ENCODE measurements at places on chromosomes 4 and X.

DNA sequence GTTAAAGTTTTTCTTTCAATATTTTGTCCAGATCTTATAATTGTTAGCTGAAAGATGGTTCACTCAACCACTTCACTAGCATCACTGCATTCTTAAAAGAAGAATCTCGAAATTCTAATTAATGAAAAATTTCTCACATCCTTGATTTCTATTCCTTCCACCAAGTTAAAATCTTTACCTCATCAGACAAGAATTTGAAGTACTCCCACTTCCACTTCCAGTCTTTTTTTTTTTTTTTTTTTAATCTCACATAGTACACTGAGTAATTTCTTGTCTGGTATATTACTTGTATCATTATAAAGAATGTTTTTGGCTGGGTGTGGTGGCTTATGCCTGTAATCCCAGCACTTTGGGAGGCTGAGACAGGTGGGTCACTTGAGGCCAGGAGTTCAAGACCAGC is 73.2 kb downstream of the FBXW7 start:
- DNase-seq = no peak

DNA sequence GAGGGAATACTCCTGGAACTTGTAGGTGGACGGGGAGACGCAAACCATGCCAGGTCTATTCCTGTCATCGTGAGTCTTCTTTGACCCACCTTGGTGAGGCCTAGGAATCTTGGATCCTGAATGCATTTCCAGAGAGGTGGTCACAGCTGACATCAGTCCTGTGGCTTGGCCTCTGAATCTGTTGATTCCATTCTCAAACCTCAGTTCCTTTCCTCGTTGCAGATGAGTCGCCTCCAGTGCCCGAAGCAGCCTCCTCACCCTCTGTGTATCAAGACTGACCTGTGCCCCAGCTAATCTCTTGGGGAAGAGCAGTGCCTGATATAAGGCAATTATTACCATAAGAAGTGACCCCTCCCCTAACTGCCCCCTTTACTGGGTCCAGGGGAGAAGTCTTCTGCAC is 118.1 kb downstream of the SMIM20 start:
- no peak for DNase-seq

DNA sequence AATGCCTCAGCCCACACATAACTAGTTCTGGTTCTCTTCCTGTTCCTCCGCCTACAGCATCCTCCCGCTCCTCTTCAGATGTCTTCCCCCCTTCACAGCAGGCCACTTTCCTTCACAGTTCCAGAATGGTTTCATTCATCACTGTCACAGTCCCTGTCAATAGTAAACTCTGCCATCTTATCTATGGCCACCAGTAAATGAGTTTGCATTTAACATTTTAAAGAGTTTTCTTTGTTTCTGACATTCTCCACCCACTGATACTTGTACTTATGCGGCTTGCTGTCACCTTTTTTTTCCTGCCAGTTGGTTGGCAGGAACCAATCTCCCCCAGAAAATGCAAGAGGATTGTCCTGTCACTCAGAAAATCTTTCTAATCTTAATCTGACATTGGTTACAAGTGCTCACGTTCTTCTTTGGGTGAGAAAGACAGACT is 114.1 kb downstream of the GLUD2 start:
- no peak for DNase-seq

DNA sequence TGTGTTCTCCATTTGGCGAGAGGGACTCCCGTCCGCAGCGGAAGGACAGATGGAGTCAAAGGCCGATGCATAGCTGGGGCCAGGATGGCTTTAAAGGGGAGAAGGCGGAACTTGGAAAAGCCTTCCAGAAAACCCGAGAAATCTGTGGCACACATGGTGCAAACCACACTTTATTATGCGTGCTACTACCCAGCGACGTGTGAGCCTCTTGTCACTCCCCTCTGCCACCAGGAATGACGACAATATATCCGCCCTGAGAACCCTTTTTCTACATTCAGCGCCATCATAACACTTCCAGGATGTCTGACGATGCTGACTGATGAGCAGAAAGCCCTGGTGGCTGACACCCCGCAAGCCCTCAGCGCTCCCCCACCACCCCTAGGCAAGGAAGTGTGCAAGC is 689 bp upstream of the DCHS2 start:
- no peak for DNase-seq

GRCh38 chr4:130178106-130178505 is 1082.2 kb downstream of the C4orf33 start:
- DNase-seq = no peak

DNA sequence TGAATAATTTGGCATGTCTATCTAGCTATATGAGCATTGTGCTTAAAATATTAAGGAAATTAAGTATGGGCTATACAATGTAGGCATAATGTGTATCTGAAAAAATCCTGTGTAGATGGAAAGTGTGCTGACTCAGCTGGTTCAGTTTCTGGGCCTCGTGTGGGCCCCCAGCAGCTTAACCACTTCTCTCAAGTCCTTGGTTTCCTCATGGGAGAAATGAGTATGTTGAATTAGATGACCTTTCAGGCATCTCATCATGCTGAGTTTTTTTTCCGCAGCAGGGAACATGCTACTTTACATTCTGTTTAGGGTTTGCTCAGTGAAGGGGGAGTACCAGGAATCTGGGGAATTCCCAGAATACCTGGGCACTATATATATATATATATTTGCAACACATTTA is 30.5 kb downstream of the RHOH start:
- DNase-seq = peak; percentile 37

DNA sequence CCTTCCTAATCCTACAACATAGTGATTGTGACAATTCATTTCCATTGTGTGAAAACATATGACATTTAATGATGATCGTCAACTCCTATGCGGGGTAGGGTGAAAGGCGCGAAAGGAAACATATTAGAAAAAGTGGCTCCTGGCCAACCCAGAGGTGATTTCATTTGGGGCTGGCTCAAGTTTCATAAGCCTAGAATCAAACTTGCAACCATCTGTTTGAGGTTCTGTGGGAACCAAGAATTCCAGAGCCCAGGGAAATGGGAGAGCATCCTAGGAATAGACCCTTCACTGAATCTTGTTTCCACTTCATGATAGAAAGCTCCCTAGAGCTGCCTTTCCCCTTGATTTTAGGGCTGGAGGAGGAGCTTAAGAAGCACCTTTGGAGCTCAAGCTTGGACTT is 101.3 kb upstream of the EGFL6 start:
- no peak for DNase-seq

- DNase-seq = no peak
Measured at GRCh38 chr4:93658443-93658842, 170.1 kb upstream of the ATOH1 start.

- no peak for DNase-seq
Measured at GRCh38 chr4:32000846-32001488, 1280.8 kb downstream of the PCDH7 start.

GRCh38 chrX:97363843-97364242 is 480.1 kb downstream of the RPA4 start:
- DNase-seq = no peak

GRCh38 chr4:150673793-150674192 is 91.8 kb downstream of the MAB21L2 start:
- no peak for DNase-seq

- no peak for DNase-seq
Measured at GRCh38 chrX:48945517-48946348, 11.7 kb downstream of the OTUD5 start.

GRCh38 chrX:152907084-152907651 is 9.3 kb downstream of the ZNF185 start:
- DNase-seq = no peak

DNA sequence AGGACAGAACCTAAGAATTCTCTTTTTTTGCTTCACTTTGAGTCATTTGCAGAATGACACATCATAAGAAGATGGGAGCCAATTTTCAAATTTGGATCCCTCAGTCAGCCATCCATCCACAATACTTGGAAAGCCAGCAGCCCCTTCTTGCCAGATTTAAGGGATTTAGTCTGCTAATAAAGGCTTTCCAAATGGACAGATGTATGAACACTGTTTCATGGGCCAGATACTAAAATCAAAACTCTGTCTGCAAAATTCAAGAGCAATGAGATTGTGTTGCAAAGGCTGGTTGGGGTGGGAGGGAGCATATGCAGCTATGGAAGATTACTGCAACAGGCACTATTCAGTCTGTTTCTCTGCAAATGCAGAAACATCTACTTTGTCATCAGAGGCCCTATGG is 37.7 kb upstream of the KCNIP4 start:
- DNase-seq = no peak

- DNase-seq = no peak
Measured at GRCh38 chr4:186017801-186018200, 51.2 kb upstream of the TLR3 start.

Data from GDM1 (cell line).